ENCODE measurements at places on chromosomes 1 and 21.

DNA sequence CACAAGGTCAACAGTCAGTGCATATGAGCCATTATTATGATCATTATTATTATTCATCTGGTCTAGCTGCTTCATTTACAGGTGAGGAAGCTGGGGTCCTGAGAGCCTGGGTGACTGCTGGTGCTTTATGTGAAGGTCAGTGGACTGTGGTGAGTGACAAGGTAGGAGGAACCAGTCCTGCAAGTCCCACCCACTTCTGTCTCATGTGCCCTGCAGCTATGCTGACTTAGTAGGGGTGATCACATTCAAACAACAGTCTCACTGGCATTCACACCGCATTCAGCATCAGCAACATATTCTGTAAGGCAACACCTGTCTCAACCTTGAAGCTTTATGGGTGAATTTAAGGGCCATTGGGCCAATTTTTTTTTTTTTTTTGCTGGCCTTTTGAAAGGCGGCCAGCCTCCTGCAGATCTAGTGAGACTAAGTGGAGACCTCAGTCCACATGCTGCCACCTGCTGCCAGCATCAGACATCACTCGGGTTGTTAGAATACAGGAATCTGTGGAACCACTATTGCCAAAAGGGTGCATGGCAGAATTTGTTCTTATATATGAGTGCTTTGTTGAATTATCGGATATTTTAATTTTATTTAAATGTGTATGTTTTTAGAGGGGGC lies 59.9 kb upstream of the CACNA1E start:
- DNase-seq: no peak

DNA sequence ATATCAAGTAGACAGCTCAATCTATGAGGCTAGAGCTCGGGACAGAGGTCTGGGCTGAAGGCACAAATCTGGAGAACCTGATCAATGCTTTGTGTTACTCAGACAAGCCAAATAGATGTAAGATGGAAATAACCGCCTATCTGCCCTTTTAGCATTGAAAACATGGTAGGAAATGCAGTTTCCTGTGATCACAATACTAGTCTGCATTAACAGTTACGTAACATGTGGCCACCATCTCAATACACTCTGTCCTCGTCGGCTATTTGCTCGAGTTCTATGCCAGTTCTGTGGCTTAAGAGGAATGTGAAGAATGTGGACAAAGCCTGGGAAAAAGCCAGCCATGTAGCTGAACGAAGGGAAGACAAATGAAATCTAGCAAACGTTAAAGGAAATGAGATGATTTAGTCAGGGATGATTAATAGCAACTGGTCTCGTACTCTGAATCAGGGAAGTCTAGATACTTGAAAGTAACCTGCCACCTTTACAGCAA lies 73.3 kb downstream of the HSF2BP start:
- DNase-seq: no peak

DNA sequence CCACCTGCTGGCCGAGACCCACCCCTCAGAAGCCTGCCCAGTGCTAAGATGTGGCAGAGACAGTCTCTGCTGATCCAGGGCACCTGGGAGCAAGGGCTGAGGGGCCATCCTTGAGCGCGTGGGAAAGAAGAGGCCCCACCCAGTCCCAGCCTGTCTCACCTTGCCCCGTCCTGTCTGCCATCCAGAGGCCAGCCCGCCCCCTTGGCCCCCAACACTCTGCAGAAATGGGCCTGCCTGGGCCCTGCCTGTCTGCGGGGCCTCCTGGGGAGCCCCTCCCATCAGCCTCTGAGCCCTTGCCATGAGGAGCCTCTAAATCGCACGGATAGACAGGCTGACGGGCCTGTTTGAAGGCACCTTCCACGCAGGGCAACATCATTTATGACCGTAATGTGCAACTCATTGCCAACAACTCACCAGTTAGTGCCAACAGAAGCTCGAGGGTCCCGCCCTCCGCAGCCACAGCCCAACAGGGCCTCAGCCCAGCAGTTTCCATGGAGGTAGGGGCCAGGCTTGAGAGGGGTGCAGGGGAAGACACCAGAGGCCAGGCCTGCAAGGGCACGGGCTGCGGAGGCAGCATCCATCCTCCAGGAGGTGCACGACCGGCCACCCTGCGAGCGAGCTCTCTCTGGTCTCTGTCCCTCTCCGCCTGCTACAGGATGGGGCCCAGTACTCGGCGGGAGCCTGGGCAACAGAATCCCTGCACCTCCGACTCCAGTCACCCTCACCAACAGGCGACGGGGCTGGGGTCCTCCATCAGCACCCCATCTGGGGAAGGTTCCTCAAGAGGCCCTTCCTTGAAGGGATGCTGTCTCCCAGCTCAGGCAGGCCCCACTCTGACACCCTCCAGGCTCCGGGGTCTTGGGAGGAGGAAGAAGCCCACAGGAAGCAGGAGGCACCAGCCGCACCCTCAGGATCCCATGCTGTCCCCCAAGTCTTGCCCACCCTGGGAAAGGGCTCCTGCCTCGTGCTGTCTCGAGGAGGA lies 78.0 kb downstream of the MEGF6 start:
- no peak for DNase-seq

- DNase-seq: no peak
Observed at GRCh38 chr1:54940042-54940441, 40.4 kb upstream of the TMEM61 start.

- DNase-seq: no peak
Observed at GRCh38 chr21:39661121-39661520, 48.4 kb downstream of the B3GALT5 start.

GRCh38 chr1:41151846-41152245 lies 90.3 kb downstream of the SCMH1 start:
- DNase-seq: no peak

GRCh38 chr1:233242827-233243483 lies 52.6 kb downstream of the PCNX2 start:
- DNase-seq: no peak

GRCh38 chr1:93239863-93240262 lies 59.3 kb downstream of the CCDC18 start:
- DNase-seq: no peak

- DNase-seq: no peak
Observed at GRCh38 chr1:175179837-175180590, 12.6 kb downstream of the KIAA0040 start.

- DNase-seq: no peak
Observed at GRCh38 chr1:52963101-52963500, 36.0 kb downstream of the SCP2 start.

DNA sequence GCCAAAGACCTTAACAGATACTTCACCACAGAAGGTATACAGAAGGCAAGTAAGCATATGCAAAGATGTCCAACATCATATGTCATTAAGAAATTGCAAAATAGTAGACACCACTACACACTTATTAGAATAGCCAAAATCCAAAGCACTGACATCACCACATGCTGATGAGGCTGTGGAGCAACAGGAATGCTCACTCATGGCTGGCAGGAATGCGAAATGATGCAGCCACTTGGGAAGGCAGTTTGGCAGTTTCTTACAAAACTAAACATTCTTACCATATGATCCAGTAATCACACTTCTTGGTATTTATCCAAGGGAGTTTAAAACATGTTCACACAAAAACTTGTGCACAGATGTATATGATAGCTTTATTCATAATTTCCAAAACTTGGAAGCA lies 261.2 kb upstream of the AJAP1 start:
- no peak for DNase-seq

DNA sequence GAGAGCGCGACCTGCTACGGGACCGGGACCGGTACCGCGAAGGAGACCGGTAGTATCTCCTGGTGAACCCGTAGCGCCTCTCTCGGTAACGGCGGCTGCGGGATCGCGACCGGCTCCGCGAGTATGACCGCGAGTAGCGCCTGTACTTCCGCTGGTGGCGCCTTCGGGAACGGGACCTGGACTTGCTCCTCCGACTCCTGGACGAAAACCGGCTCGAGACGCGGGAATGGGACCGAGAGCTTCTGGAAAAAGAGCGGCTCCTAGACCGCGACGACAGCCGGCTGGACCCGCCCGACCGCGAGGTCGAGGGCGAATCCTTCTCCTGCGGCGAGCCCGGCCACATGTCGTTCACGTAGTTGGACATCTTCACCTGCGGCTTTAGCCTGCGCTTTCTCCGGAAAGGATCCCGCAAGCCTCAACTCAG lies 642 bp downstream of the RSRP1 start:
- no peak for DNase-seq

DNA sequence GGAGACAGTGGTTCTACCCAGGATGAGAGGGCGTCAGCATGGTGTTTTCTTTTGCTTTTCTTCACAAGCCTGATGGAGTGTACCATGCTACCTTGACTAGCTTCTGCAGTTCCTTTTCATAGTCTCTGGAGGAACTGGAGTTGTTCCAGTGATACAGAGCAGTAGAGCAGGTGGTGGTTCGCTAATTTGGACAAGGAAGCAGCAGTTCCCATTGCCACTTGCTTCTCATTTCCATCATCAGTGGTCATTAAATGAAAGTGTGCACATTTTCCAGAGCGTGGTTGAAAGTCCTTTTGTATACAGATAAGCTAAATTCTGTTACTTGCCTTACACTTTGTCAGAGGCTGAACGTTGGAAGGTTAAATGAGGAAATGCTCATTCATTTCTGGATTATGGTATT lies 182.3 kb downstream of the C1orf21 start:
- no peak for DNase-seq

GRCh38 chr1:200473698-200474371 lies 64.0 kb upstream of the ZNF281 start:
- no peak for DNase-seq

- no peak for DNase-seq
Observed at GRCh38 chr21:38811257-38811656, 5.5 kb downstream of the ETS2 start.

DNA sequence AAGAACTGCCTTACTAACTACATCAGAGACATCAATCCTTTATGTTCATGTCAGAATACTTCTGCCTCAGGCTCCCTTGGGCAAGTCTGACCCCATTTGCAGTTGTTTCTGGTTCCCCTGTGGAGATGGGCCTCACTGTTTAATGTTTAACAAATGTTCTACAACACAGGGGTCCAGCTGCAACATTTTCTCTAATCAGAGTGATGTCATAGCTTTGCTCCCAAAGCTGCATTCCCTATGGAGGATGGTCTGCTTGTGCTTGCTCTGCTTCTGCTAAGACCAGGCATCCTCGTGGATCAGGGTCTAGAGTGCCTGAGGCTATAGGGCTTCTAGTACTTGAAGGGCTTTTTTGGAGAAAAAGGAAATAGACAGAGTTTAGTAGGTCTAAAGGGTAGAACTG lies 1071.2 kb downstream of the TTLL7 start:
- no peak for DNase-seq

DNA sequence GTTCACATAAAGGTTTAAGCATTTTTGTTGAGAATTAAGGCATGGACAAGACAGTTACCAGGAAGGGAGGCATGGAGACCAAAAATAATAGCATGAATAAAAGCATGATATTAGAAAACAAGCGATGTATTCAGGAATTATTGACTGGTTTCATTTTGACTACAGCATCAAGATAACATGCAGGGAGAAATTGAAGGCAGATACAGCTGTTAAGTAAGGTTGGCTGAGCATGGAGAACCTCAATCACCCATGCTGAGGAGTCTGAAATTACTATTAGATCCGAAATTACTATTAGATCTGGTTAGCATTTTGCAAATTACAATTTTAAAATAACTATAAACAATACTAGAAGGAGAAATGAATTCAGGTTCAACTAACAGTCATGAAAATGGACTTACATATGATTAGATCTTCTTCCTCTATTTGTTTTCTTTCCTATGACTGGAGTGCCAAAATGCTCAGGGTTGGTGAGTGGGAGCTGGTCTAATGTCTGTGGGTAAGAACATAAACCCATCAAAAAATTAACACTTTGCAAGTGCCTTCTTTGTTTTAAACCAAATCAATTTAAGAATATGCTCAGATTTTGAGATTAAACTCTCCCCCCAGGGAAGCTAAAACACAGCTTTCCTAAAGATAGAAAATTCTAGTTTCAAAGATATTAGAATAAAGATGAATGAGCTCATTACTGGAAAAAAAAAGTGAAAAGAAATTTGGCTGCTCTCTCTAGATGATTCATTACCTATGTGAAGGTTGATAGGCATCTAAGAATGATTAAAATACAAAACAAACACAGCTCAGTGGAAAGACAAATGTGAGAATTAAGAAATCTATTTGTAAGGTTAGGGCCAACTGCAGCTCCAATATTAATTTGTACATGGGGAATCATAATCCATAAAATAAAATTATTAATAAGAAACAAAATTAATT lies 81.7 kb downstream of the ARID4B start:
- DNase-seq: no peak

- no peak for DNase-seq
Observed at GRCh38 chr1:175331891-175332290, 139.3 kb upstream of the KIAA0040 start.

- no peak for DNase-seq
Observed at GRCh38 chr1:227728892-227729143, 6.3 kb downstream of the JMJD4 start.

GRCh38 chr1:211092955-211093354 lies 41.0 kb downstream of the KCNH1 start:
- DNase-seq: no peak

GRCh38 chr1:175376194-175376593 lies 183.6 kb upstream of the KIAA0040 start:
- DNase-seq: no peak

DNA sequence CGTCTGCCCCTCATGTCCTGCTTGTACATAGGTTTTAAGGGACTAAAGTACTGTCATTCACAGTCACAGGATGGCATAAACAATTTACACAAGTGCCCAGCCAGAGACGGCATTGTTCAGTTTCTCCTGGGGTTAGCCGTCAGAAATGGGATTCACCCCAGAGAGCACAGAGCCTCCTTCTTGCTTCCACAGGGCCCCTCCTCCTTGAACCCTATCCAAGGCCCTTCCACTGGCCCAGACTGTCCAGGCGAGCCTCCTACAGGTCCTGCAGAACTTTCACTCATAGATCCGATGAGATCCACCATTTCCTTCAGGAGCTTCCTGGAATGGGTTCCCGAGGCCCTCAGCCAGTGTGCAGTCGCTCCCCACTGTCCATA lies 10.0 kb downstream of the AVPR1B start:
- DNase-seq: no peak

GRCh38 chr1:94246692-94247137 lies 9.3 kb upstream of the ARHGAP29 start:
- no peak for DNase-seq

GRCh38 chr1:25899792-25900191 lies 6.4 kb downstream of the STMN1 start:
- DNase-seq: no peak
